ENCODE measurements at places on chromosomes 3 and 15.

GRCh38 chr15:91853948-91854638, 585 bp downstream of the SLCO3A1 start:
- DNase-seq = no peak

- DNase-seq = no peak
Measured at GRCh38 chr3:119819806-119820205, 37.9 kb downstream of the NR1I2 start.

GRCh38 chr3:128679338-128679737, 28.7 kb upstream of the RPN1 start:
- no peak for DNase-seq

GRCh38 chr15:76337696-76338485, 1.3 kb downstream of the ISL2 start:
- peak; percentile 18 for DNase-seq

GRCh38 chr3:196341137-196341536, 2.9 kb upstream of the TM4SF19 start:
- DNase-seq = no peak

GRCh38 chr3:185021256-185021655, 131.6 kb downstream of the C3orf70 start:
- no peak for DNase-seq

- no peak for DNase-seq
Measured at GRCh38 chr3:113249111-113249510, 37.8 kb downstream of the BOC start.

DNA sequence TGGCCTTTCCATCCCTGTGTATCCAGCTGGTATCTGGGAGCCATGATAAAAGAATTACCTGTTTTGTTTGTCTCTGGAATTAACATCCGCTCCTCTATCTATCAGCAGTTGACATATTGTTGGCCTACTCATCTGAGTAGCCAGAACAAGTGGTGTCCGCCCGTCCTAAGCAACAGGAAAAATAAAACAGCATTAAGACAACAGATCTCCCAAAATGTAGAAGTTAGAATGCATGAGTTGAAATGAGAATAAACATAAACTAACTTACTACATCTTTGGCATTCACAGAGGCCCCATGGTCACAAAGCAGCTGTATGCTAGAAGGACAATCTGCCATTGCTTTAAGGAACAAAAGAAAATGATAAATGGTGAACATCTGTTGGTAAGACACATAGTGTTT, 75.9 kb downstream of the UACA start:
- DNase-seq = no peak

DNA sequence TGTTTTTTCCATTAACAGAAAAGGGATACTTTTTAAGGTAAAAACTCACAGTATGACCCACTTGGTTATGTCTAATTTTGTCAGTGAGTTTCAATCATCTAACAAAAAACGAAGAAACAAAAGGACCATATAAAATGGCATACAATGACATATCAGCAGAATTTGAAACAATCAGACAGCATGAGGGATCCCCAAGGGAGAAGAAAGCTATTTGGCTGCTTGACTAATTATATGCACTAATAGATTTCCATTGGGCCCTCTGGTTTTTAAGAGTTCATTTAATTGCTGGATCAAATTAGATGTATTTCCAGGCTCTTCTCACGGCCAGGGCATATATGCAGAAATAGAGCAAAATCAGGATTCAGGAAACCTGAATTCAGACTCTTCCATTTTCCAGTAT, 376.4 kb upstream of the GBE1 start:
- no peak for DNase-seq

Measured in stimulated activated CD4-positive, alpha-beta T cell treated with anti-CD3 and anti-CD28 coated beads, Interleukin-15, amount 100 ng/mL, for 1 hour (primary cell).